ENCODE measurements at places on chromosomes 2 and 18. TPM values are rescaled to one million over a fixed set of nuclear protein-coding genes. Genes with fewer than 3 reads are reported as not detected.

NFU1 gene
- 33.0 TPM for total RNA-seq

ANKAR gene
- total RNA-seq, result 9.2 TPM

POTEJ gene
- not detected for total RNA-seq

DNA sequence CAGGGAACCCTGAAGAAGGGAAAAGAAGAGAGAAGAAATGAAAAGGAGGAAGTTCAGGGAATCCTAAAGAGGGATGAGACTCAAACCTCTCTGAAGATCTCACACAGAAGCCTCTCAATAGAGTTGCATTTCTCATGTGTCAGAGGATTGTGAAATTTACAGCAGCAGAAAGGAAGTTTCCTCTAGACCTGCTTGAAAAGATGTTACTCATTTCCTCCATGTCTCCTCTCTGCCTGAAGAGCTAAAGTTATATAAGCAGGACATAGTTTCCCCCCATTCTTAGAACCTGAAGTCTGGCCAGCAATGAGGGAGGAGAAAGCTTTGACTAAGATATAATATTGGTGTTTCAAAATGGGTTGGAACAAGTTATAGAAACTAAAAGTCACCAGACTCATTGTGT lies 1155.6 kb downstream of the LRP1B start:
- no peak for DNase-seq

DNA sequence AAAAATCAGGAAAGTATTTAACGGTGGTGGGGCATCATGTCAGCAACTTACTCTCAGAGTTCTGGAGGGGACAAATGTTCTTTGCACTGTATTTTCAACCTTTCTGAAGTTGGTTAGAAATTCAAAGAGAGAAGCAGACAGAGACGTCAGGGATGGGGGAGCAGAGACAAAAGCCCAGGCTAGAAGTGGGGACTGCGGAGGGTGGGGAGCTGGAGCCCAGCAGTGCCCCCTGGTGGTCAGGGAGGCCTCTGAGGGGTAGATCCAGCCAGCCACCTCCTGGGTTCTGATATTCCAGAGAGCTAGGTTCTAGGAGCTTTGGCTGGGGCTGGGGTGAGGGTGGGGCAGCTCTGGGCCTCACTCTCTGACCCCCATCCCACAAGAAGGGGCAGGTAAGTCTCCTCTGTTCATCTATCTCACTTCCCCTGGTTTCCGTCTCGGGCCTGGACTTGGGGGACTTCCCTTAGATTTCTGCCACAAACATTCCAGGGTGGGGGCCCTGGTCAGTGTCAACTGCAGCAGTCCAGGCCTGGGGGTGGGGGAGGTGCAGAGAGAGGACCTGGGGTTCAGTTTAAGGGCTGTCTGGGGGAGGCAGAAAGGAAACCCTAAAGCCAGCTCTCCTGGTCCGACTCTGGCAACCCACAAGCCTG lies 8.9 kb downstream of the TNS1 start:
- peak; percentile 77 for DNase-seq

- no peak for DNase-seq
Measured at GRCh38 chr2:101125808-101126207, 25.4 kb downstream of the TBC1D8 start.

- no peak for DNase-seq
Measured at GRCh38 chr2:76684756-76685155, 837.4 kb downstream of the LRRTM4 start.

GRCh38 chr2:164662066-164662465 lies 40.8 kb upstream of the GRB14 start:
- DNase-seq, result no peak

- DNase-seq, result no peak
Measured at GRCh38 chr18:11114653-11115052, 34.7 kb downstream of the PIEZO2 start.

DNA sequence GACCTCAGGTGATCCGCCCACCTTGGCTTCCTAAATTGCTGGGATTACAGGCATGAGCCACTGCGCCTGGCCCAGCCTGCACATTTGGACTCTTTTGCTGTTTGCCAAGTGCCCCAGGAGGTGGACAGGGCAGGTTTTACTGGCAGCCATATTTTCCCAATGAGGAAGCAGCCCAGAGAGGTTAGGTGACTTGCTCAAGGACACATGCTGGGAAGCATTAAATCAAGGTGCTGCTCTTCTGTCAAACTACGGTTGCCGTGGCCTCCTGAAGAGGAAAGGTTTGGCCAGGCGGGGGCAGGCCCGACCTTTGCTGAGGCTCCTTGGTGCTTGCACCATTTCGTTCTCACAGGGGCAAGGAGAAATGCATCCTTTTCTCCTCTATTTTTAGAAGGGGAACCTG lies 44.0 kb downstream of the DNMT3A start:
- no peak for DNase-seq

- DNase-seq, result no peak
Measured at GRCh38 chr2:154709215-154709614, 10.7 kb downstream of the KCNJ3 start.

DNA sequence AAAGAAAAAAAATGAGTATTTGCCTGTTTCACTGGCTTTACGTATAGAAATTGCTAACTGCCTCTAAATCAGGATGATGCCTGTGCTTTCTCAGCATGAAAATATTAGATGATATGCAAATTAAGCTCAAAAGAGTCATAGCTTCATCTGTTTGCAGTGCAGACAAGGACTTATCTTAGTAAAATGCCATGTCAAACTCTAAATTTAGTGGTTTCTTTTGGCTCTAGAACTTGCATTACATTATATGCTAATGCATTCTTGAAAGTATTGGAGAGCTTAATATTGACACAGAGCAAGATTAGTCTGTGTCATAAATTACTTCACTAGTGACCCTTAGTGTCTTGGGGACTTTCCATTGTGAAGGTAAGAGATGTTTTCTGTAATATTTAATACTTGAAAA lies 1109.1 kb upstream of the NRXN1 start:
- DNase-seq, result no peak

- DNase-seq, result no peak
Measured at GRCh38 chr2:235458839-235459273, 35.0 kb upstream of the AGAP1 start.

DNA sequence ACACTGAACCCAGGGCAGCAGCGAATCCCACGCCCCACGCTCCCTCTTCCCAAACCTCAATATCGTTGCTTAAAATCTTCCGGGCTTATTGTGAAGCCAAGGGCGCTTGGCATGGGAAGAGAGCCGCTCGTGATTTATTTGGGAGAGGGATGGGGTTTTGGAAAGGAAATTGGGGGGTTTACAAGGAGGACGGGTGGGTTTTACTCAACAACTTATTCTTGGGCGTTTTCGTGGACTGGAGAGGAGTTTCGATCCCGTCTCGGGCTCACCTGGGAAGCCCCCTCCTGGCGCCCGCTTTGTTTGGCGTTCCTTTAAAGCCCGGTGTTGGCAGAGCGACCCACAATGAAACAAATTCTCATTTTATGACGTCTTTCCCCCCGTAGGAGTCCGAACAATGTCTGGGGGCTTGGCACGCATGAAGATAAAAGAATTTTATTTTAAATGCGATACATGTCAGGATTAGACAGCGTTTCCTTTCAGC lies 135.3 kb downstream of the INSIG2 start:
- DNase-seq, result no peak

ZNF532 gene
- 4.8 TPM for total RNA-seq

- DNase-seq, result no peak
Measured at GRCh38 chr18:50277942-50278341, 3.4 kb downstream of the MBD1 start.

DNA sequence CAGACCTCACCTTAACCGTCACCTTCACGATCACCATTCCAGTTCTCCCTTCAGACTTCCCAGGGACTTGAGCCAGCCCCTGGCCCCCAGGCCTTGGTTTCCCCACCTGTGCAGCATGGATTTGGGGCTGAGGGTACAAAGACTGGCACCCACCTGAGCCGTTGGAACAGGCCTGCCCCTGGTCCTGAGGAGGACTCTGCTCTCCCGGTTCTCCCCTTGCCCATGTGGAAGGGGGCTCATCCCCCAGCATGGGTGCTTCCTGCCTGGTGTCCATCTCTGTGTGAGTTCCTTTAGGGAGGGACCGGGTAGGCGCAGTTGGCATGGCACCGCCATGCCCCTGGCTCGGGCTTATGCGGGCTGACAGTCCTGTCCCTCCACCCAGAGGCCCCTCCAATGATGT lies 10.9 kb upstream of the GPR35 start:
- peak; percentile 22 for DNase-seq

- DNase-seq, result no peak
Measured at GRCh38 chr18:10727477-10727876, 201.7 kb downstream of the NAPG start.

- no peak for DNase-seq
Measured at GRCh38 chr2:102193074-102193473, 6.3 kb downstream of the IL1RL2 start.

SSB gene
- 83.4 TPM for total RNA-seq

DNA sequence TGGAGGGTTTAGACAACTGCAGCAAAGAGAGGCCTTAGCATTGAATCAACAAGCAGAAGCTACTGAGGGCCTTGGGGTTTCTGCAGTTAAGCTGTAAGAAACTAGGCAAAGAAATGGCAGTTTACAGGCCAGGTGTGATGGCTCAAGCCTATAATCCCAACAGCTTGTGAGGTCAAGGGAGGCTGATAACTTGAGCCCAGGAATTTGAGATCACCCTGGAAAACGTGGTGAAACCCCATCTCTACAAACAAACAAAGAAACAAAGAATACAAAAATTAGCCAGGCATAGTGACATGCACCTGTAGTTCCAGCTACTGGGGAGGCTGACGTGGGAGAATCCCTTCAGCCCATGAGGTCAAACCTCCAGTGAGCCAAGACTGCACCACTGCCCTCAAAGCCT lies 421.6 kb upstream of the CHST9 start:
- DNase-seq, result no peak

UGT1A4 gene
- total RNA-seq, result not detected

FSHR gene
- total RNA-seq, result not detected

DNER gene
- not detected for total RNA-seq

DNA sequence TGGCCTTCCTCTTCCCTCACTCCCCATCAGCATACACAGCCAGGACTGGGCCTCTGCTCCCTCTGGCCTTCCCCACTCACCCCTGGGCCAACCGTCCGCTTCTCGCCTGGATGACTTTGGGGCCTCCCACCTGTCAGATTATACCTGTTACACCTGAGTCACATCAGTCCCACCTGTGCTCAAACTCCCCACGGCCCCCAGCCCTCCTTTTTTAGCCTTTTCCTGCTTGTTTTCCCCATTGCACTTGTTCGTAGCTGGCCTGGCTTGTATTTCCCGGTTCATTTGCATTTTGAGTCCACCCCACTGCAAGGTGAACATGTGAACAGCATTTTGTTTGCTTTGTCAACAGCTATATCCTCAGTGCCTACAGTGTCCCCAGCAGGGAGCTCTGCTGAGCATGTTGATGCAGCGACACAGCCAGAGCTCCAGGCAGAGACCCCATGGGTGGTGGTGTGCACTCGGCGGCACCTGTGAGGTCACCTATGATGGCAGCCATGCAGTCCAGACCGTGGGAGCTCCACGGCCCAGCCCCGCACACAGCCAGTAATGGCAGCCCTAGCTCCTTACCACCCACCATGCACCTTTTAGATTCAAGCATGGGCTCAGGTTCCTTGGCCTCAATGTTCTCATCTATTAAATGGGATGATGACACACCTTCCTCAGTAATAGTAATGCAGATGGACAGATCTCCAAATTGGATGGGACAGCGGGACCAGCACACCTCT lies 276.4 kb upstream of the HS6ST1 start:
- no peak for DNase-seq

DNA sequence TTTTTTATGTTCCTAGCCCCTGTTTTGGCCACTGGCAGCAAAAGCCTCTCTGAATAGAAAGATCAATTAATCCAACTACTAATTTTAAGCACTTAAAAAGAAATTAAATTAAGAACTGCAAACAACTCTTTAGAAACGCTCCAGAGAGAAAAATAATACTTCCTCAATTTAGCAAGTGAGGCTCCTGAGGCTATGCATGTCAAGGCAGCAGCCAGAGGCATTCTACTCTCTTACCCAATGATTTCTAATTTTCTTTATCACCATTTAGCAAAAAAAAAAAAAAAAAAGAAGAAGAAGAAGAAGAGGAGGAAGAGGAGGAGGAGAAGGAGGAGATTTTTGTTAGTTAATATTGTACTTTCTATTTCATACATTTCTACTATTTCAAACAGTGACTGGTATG lies 68.5 kb downstream of the TMEM237 start:
- DNase-seq, result no peak

ORC2 gene
- total RNA-seq, result 52.0 TPM

DNA sequence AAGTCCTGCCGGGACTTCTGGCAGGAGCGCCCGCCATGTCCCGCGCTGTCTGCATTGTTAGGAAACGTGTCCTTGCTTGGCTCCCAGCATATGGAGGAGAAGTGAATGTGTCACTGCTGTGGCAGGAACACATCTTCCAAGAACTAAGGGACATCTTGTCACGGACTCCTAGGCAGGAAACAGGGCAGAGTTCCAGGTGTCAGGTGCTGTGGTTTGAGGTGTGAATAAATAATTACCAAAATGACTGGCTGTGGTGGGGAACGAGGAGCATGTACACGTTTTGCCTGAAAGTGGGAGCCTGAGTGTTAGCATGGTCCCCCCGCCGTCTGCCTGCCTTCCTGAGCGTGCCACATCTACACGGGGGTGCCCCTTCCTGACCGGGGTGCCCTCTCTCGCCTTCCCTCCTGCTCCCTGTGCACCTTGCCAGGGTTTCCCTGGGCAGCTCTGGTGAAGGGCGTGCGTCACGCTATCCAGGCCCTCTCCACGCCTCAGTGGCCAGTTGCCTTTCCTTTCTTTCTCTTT lies 237.5 kb downstream of the LDLRAD4 start:
- DNase-seq, result peak; percentile 46

SPDYA gene
- 1.9 TPM for total RNA-seq

GRCh38 chr2:85390941-85391669 lies 19.1 kb downstream of the CAPG start:
- peak; percentile 84 for DNase-seq

GRCh38 chr2:126795656-126796055 lies 103.0 kb upstream of the TEX51 start:
- DNase-seq, result no peak

DNA sequence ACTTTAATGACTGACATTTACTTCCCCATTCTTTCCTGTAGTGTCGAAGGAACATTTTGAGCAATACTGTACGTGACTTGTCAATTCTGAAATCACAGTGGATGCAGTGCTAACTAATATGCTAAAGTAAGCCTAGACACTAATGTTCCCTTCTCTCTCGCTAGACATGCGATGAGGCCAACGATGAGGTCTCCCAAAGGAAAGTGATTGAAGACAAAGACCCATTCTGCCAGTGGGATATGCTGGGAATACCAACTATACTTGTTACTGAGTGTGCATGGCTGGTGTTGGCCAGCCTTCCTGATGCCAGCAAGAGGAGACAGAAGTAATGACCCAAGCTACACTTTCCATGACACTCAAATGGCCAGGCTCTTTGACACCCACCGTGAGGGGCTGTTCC lies 2.5 kb upstream of the SERPINE2 start:
- no peak for DNase-seq

LHCGR gene
- not detected for total RNA-seq
